ENCODE measurements at places on chromosomes 13 and 19. TPM values are rescaled to one million over a fixed set of nuclear protein-coding genes. Genes with fewer than 3 reads are reported as not detected.

DNA sequence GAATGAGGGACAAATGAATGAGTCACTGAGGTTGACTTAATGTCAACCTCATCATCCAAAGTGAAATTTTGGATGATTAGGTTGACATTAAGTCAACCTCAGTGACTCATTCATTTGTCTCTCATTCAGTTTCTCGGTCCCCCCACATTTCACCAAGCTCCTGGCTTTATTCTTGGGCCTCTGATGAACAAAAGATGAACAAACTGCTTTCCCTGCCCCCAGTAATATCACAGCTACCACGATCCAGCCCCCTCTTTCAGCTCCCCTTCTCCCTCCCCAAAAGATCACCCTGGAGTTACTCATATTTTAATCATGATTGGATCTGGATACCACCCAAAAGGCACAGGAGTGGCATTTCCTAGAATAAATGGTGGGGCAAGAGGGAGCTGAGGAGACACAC lies 10.8 kb downstream of the CEACAM18 start:
- H3K4me1 ChIP-seq: no peaks in the 10 kb centered on the region
- no peaks in the 10 kb centered on the region for H3K36me3 ChIP-seq
- no peak for DNase-seq
- H3K27me3 ChIP-seq: no peaks in the 10 kb centered on the region
- H3K27ac ChIP-seq: no peak overlapping the region

DNA sequence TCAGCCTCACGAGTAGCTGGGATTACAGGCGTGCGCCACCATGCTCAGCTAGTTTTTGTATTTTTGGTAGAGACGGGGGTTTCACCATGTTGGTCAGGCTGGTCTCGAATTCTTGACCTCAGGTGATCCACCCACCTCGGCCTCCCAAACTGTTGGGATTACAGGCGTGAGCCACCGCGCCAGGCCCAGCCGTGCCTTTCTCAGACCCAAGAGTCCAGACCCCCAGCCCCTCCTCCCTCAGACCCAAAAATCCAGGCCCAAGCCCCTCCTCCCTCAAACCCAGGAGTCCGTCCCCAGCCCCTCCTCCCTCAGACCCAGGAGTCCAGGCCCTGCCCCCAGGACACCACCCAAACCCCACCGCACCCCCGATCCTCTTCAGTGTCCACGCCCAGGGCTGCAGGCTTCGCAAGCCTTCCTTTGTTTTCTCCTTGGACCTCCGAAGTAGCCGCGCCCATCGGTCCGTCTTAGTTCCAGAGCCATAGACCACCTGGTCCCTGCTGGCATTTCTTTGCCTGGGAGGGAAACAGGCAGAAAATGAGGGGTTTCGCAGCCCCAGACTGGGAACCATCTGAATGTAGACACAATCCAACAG lies 3.7 kb downstream of the TMC4 start:
- no peak overlapping the region for H3K4me3 ChIP-seq
- H3K36me3 ChIP-seq: no peaks in the 10 kb centered on the region
- peaks cover 30% of the 10 kb centered on the region for H3K4me1 ChIP-seq
- H3K27ac ChIP-seq: no peak overlapping the region
- DNase-seq: no peak

GRCh38 chr19:7863971-7864689 lies 10.1 kb downstream of the PRR36 start:
- no peak overlapping the region for H3K27ac ChIP-seq
- DNase-seq: no peak
- H3K36me3 ChIP-seq: no peaks in the 10 kb centered on the region
- peaks cover 56% of the 10 kb centered on the region for H3K4me1 ChIP-seq
- H3K4me3 ChIP-seq: no peak overlapping the region
- H3K27me3 ChIP-seq: peaks cover 21% of the 10 kb centered on the region

GRCh38 chr19:2507109-2507508 lies 31.2 kb downstream of the GADD45B start:
- no peaks in the 10 kb centered on the region for H3K36me3 ChIP-seq
- no peaks in the 10 kb centered on the region for H3K27me3 ChIP-seq
- DNase-seq: peak; percentile 74

- no peak overlapping the region for H3K4me3 ChIP-seq
- no peaks in the 10 kb centered on the region for H3K36me3 ChIP-seq
- H3K27ac ChIP-seq: no peak overlapping the region
- H3K4me1 ChIP-seq: no peaks in the 10 kb centered on the region
- no peak for DNase-seq
- H3K27me3 ChIP-seq: no peaks in the 10 kb centered on the region
These were observed 654.7 kb upstream of the ARGLU1 start for GRCh38 chr13:107222597-107222996.

DNA sequence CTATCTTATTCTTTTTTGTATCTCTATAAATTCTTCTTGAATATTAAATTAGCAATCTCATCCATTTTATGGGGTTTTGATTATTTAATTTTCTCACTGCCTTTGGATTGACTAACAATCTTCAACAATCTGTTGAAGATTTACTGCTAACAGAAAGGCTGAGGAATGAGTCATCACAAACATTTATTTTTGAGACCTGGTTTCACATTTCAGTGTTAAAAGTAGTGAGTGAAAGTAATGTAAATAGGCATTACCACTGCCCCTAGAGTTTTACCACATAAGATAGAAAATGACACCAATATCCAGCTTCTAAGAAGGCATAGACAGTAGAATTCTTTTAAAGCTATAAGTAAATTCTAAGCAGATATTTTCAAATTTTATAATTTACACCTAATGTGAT lies 472.8 kb downstream of the OLFM4 start:
- H3K4me3 ChIP-seq: no peak overlapping the region
- H3K4me1 ChIP-seq: no peaks in the 10 kb centered on the region
- H3K27ac ChIP-seq: no peak overlapping the region
- DNase-seq: no peak
- no peaks in the 10 kb centered on the region for H3K36me3 ChIP-seq

GRCh38 chr13:66675620-66676019 lies 554.5 kb downstream of the PCDH9 start:
- H3K27ac ChIP-seq: no peak overlapping the region
- H3K36me3 ChIP-seq: no peaks in the 10 kb centered on the region
- no peak overlapping the region for H3K4me3 ChIP-seq

DNA sequence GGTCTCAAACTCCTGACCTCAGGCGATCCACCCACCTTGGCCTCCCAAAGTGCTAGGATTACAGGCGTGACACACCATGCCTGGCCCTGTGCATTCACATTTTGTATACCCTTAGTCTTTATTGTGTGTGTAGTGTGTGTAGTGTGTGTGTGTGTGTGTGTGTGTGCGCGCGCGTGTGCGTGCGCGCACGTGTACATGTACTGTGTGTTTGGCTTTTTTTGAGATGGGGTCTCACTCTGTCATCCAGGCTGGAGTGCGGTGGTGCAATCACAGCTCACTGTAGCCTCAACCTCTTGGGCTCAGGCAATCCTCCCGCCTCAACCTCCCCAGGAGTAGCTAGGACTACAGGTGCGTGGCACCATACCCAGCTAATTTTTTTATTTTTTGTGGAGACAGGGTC lies 22.1 kb downstream of the ITM2B start:
- no peak for DNase-seq
- peaks cover 86% of the 10 kb centered on the region for H3K36me3 ChIP-seq
- H3K4me3 ChIP-seq: no peak overlapping the region
- H3K4me1 ChIP-seq: peaks cover 10% of the 10 kb centered on the region
- no peaks in the 10 kb centered on the region for H3K27me3 ChIP-seq
- no peak overlapping the region for H3K27ac ChIP-seq

- H3K36me3 ChIP-seq: peaks cover 23% of the 10 kb centered on the region
- no peak for DNase-seq
- peaks cover 83% of the 10 kb centered on the region for H3K4me1 ChIP-seq
- no peak overlapping the region for H3K4me3 ChIP-seq
These were observed 39.2 kb downstream of the TSSK6 start for GRCh38 chr19:19475849-19476828.

DNA sequence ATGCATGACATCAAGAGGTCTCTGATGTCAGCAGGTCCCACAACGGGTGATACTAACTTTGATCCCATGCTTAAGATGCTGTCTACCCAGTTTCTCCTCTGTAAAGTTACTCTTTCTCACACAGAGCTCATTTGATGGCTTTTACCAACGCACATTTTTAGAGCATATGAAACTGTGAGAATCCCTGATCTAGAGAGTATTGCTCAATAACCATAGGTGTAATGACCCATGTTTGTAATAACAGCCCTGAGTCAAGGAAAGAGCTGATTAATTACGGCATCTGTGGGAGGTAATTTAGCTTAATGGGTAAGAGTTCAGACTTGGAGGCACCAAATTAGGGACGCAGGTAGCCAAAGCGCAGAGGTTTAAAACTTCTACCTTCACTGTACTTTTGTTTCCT lies 18.0 kb upstream of the IZUMO2 start:
- no peak overlapping the region for H3K4me3 ChIP-seq
- H3K36me3 ChIP-seq: no peaks in the 10 kb centered on the region
- H3K27me3 ChIP-seq: peaks cover 3% of the 10 kb centered on the region
- DNase-seq: no peak

- DNase-seq: no peak
- no peaks in the 10 kb centered on the region for H3K36me3 ChIP-seq
- H3K4me3 ChIP-seq: no peak overlapping the region
- H3K27me3 ChIP-seq: no peaks in the 10 kb centered on the region
These were observed 16.9 kb downstream of the CBY2 start for GRCh38 chr13:45718992-45719391.

DNA sequence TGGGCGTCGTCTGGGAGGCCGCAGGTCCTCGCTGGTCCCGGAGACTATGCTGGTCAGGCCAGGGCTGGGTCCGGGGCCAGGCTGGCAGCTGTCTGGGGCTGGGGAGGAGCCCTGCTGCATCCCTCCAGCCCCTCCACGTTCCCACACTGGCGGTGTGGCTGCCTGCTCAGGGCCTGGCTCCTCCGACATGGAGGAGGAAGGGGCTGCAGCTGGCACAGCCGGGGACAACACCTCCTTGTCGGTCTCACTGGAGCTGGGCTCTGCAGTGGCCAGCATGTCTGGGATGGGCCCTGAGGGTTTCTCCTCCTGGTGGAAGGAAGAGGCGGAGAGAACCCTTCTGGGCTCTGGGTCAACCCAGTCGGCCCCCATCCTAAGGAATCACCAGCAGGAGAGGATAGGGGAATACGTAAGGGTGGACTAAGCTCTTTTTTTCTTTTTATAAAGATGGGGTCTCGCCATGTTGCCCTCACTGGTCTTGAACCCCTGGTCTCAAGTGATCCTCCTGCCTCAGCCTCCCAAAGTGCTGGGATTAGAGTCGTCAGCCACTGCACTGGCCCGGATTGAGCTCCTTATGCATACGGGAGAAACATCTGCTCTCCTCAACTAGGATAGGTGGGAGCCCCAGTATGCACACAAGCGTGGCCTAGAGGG lies 806 bp downstream of the ZNF414 start:
- H3K27me3 ChIP-seq: no peaks in the 10 kb centered on the region
- H3K36me3 ChIP-seq: peaks cover 19% of the 10 kb centered on the region
- peak overlapping the region; percentile 51 for H3K4me3 ChIP-seq
- H3K4me1 ChIP-seq: peaks cover 61% of the 10 kb centered on the region
- H3K27ac ChIP-seq: peak overlapping the region; percentile 97

GRCh38 chr13:95361686-95362085 lies 60.4 kb upstream of the ABCC4 start:
- no peak overlapping the region for H3K4me3 ChIP-seq
- H3K36me3 ChIP-seq: no peaks in the 10 kb centered on the region
- H3K4me1 ChIP-seq: no peaks in the 10 kb centered on the region
- no peak overlapping the region for H3K27ac ChIP-seq
- no peak for DNase-seq

GZMM gene
- 41.6 TPM for total RNA-seq

GRAMD1A gene
- 229 TPM for total RNA-seq

CEACAM16 gene
- not detected for total RNA-seq

MICU2 gene
- 28.4 TPM for total RNA-seq

RDH8 gene
- not detected for total RNA-seq
